ENCODE measurements at places on chromosomes 7 and 10.

- DNase-seq = no peak
Measured at GRCh38 chr7:148403466-148403993, 187.0 kb upstream of the C7orf33 start.

DNA sequence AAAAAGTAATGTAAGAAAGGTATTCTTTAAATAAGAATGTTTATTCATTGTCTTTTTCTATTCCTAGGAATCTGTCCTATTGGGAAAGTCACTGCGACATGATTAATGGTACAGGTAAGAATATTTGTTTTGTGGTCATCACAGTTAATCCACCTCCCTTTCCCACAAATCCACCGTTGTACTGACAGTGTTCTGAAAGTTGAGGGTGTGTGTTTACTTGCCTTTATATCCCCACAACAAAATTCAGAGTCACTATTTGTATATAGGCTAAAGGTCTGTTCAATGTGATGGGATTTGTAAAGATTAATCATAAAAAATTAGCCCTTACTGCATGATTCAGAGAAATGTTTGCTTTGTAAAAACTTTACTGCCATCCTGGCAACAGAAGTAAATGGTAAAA, 27.9 kb downstream of the CD36 start:
- DNase-seq = no peak

DNA sequence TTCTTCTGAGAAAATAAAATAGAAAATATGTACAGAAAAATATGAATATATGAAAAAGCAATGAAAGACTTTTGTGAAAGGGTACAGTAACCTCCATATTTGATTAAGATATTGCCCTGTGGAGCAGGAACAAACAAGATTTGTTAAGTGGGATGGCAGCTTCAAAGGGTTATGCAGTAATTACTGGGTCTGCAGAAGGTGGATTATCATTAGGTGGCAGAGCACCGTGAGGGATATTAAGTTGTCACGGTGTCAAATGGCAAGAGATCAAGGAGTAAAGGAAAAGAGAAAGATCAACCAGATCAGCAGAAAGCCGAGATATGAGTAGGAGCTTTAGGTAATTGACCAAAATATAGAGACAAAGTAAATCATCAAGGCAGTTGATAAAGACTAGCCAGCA, 44.1 kb downstream of the DGKB start:
- peak; percentile 28 for DNase-seq

DNA sequence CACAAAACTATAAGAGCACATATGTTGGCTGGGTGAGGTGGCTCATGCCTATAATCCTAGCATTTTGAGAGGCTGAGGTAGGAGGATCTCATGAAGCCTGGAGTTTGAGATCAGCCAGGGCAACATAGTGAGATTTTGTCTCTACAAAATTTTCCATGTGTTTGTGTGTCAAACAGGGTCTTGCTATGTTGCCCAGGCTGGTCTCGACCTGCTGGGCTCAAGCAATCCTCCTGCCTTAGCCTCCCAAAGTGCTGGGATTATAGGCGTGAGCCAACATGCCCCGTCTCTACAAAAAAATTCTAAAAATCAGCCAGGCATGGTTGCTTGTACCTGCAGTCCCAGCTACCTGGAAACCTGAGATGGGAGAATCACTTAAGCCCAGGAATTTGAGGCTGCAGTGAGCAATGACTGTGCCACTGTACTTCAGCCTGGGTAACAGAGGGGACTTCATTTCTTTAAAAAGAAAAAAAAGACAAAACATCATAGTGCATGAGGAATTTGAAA, 28.3 kb downstream of the FZD9 start:
- DNase-seq = no peak

DNA sequence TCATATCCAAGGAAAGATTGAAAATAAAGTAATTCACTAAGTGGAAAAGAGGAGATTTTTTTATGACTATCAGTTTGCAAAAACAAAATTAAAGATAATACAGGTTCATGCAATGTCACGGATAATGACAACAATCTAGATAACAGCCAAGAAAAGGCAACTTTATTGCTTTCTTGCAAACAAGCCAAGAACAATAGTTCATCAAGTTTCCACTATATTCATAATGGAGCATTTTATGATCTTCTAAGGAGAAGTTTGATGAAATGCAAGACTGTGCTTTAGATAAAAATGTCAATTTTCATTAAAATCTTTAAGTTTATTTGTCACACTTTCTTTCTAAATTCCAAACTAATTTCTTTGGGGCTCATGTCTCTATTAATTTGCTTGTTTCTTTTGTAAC, 53.9 kb upstream of the NRP1 start:
- no peak for DNase-seq

- no peak for DNase-seq
Measured at GRCh38 chr10:82468453-82468852, 593.5 kb downstream of the NRG3 start.

DNA sequence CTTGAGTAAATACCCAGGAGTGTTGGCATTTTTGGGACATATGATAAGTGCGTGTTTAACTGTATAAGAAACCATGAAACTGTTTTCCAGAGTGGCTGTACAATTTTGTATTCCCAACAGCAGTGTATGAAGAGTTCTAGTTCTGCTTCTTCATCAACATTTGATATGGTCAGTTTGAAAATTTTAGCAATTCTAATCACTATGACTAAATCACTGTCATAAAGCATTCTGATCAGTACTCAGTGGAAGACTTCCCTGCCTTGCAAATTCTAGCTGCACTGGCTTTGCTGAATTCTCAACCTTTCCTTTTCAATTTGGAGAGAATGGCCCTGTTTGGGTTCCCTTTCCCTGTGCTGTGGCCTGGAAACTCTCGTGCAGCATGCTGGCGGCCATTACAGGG, 18.6 kb upstream of the FAM221A start:
- no peak for DNase-seq

GRCh38 chr10:77643795-77644468, 6.3 kb upstream of the KCNMA1 start:
- DNase-seq = no peak

GRCh38 chr10:30445711-30446110, 11.7 kb downstream of the MAP3K8 start:
- no peak for DNase-seq

DNA sequence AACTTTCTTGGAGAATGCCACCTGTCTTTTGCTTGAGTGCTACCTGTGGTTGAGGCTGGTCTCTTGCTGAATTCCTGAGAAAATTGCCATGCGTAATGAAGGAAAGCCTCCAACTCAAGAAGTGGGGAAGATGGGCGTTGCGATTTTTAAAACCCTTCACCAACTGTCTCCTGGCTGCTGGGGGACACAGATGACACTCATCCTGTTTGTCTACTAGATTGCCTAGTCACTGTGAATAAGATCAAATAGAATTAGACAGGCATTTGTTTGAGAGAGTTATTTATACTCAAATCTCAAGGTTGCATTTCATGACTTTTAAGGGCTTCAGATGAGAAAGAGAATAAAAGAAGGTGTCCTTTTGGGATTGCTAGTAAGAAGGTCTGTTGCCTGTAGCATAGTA, 84.3 kb upstream of the MTPN start:
- DNase-seq = no peak

DNA sequence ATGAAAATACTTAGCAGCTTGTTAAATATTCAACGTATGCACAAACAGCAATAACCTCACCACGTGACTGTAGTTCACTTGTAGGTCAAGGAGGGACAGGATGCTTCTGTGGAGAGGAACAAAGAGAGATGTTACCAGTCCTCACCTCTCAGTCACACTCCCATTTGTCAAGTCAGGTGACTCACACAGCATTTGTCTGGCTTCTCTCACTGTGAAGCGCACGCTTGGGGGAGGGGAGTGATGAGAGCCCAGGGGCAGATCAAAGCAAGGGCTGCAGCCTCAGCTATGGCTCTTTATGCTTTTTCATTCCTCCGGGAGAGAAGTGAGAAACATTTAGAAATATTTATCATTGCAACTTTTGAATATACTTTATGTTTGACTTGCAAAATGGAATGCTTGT, 2.9 kb upstream of the RBM20 start:
- peak; percentile 42 for DNase-seq

All from NCI-H1436 (cell line).